Fibroblast of skin of left quadriceps (primary cell): ENCODE measurements at places on chromosomes 7 and 10.

- DNase-seq, result no peak
These were observed 20.1 kb downstream of the TMEM168 start for GRCh38 chr7:112770051-112770450.

DNA sequence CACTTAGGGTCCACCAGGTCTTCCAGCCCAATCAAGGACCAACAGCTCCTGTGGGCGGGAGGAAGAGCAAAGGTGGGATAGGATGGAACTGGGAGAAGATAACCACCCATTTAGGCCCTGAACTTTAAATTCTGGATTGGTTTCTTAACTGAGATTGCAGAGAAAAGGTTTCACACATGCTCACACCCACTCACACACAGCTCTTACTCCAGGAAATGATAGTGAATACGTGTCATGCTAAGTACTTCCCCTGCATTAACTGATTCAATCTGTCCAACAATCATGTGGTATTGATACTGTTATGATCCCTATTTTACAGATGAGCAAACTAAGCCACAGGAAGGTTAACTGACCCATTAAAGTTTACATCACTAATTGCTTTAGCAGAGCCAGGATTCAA lies 4.6 kb upstream of the CYP3A4 start:
- DNase-seq, result no peak

DNA sequence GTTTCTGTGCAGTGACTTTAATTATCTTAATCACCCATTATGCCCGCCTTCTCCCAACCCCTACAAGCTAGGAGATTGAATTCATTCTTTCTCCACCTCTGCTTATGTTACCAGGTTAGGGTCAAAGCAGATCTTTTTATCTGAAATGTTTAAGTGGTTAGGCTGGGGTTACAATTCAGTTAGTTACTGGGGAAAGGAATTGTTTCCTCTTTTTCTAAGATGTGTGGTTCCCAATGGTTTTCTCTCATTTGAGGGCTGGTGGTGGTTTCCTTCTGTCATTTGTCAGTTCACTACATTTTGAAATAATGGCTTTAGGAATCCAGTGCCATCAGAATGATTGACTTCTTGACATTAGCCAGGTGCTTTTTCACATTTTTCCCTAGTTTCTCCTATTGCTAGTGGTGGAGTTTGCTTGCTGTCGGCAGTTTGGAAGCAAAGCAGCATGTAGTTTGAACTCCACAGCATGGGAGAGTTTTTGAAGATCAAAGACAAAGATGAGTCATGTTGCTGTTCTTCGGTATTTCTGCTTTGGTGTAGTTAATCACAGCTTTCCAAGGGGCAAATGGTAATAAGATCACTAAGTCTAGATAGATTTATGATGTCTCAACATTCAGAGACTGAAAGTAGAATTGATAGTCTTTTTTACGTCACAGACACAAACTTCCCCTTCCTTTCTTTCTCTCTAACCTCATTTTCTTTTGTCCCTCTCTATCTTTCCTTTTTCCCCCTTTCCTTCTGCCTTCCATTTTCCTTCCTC lies 168.2 kb downstream of the SND1 start:
- DNase-seq, result no peak

DNA sequence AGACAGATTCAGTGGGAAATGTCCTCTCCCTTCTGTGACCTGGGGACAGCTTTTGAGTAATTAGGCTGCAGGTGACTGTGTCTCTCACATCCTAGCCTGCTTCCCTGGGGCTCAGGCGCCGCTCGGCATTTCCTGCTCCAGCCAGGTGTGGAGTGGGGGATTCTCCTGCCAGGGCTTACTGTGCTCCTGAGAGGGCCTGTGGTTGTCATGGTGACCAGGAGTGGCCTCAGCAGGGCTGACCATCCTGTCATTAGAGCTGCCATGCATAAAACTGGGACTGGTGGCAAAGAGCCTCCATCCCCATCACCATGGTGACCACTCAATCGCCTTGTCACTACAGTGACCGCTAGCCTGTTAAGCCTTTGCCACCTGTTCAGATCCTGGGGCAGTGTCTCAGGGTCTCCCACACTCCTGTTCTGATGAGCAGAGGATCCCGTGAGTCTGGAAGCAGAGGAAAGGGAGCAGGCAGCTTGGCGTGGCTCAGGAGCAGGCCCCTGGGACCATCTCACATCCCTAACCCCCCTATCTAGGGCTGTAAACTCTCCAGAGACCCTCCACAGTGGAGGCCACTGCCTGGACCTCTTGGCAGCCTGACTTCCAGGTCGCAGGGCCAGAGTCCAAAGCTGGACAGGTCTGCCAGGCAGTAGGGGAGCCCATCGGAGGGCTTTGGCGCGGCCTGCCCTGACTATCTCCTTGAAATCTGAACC lies at the start of gene GCK:
Gene GCK, minus strand, starts transcription at position 154 of the 707 bp plus-strand sequence. CDS start 486 bp downstream, outside the sequence.
- DNase-seq, result no peak

GRCh38 chr10:6171881-6172695 lies 30.6 kb upstream of the PFKFB3 start:
- peak; percentile 89 for DNase-seq

DNA sequence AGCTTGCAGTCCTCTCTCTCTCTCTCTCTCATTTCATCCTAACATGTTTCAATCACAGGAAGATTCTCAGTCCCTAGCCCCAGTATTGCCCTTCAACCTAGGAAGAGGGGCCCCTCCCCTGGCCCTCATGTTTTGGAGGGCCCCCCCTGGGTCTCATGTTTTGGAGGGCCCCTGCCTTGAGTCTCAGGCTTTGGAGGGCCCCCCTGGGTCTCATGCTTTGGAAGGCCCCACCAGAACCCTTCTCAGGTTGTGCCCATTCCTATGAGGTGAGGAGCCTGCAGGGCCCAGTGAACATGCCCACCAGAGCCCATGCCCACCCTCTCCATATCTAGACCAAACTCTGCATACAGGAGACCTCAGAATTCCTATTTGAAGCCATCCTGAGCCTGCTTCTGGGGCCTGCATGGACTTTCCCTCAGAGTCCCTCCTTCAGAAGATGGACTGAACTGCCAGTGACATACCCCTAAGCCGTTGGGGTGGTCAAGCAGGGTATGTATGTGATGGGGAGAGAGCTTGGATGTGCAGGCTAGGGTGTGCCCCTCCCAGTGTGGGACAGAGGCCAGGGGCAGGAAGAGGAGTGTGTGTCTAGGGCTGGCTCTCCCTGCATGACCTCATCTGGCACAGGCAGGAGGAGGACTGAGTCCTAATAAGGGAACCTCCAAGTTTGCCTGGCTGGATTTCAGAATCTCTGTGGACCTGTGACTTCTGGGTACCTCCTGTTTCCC lies 8.1 kb upstream of the VDAC2 start:
- DNase-seq, result peak; percentile 30

DNA sequence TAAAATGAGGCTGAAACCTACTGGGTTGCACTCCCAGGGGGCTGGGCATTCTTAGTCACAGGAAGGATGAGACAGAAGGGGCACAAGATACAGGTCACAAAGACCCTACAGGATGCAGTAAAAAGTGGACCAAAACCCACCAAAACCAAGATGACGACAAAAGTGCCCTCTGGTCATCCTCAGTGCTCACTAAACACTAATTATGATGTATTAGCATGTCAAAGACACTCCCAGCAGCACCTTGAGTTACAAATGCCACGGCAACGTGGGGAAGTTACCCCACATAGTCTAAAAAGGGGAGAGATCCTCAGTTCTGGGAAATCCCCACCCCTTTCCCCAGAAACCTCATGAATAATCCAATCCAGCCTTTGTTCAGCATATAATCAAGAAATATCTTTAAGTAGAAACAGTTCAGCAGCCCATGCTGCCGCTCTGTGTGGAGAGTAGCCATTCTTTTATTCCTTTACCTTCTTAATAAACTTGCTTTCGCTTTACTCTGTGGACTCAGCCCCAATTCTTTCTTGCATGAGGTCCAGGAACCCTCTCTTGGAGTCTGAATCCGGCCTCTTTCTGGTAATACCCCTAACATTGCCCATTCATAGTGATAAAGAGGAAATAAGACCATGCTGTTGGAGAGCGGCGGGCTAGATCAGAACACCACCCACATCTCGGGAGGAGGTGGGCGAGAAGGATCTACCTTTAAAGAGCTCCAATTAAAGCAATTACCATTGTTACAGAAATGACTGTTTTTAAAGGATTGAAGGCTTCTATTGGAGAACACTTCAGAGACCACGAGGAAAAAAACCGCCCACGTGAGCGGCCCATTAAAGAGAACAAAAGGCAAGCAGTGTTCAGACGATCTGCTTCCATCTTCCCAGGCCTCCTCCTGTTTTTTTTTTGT lies 170.9 kb downstream of the USP6NL start:
- DNase-seq, result no peak

DNA sequence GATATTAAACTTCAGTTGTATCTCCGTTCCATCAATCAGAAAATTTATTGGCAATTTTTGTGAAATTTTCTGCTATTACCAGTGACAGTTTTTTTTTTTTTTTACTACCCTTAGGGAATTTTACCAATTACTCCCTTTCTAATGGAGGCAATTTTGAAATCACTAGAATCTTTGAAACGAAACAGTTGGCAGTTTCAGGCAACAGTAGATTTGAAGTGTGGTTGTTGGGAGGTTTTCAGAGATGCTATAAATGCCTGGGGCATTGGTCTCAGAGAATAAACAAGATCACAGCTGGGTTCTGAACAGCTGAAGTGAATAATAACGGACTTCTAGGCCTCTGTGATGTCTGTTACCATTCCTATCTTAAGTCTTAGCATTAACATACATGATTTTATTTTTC lies 535.9 kb upstream of the POT1 start:
- no peak for DNase-seq

DNA sequence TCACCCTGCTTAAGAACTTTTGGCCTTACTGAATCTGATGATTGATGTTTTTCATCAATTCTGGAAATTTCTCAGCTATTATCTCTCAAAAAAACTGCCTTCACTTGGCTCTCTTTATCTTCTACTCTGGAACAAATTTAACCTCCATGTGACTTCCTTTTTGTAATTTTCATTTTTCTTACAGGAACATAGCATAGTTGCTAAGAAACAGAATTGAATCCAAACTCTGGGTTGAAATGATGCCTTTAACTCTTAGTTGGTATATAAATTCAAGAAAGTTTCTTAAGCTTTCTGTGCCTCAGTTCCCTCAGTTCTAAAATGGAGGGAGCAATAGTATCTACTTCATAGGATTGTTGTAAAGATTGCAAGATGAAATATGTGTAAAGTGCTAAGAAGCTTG lies 19.8 kb downstream of the GPR141 start:
- no peak for DNase-seq

GRCh38 chr10:33211106-33211878 lies 123.2 kb downstream of the NRP1 start:
- no peak for DNase-seq

DNA sequence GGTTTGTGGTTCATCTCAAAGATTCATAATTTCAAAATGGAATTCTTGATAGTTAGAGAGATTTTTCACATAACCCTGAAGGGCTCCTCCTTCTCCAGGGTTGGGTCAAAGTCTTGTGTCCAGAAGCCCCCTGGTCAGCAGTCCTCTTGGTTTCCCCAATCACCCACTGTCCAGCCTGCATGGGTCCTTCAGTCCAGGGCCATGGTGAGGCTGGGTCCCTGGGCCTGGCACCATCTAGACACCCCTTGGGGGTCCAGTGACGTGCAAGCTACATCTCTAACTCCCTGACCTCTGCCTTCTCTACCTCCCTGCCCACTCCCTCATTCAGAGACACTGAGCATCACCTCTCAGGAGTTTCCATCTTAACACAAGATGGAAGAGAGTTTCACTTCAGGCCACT lies 26.1 kb downstream of the ANXA8 start:
- DNase-seq, result no peak

DNA sequence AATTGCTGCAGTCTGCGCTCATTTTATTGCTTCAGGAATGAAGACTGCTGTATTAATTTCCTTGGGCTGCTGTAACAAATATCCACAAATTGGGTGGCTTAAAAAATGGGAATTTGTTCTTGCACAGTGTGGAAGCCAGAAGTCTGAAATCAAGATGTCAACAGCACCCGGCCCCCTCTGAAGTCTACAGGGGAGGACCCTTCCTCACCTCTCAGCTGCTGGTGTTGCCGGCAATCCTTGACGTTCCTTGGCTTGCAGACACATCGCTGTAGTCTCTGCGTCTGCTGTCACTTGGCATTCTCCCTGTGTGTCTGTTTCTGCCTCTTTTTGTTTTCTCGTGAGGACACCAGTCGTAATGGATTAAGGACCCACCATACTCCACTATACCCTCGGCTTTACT lies 166.2 kb downstream of the PTPN20 start:
- no peak for DNase-seq

GRCh38 chr10:133349577-133350011 lies 2.4 kb downstream of the PRAP1 start:
- DNase-seq, result no peak

DNA sequence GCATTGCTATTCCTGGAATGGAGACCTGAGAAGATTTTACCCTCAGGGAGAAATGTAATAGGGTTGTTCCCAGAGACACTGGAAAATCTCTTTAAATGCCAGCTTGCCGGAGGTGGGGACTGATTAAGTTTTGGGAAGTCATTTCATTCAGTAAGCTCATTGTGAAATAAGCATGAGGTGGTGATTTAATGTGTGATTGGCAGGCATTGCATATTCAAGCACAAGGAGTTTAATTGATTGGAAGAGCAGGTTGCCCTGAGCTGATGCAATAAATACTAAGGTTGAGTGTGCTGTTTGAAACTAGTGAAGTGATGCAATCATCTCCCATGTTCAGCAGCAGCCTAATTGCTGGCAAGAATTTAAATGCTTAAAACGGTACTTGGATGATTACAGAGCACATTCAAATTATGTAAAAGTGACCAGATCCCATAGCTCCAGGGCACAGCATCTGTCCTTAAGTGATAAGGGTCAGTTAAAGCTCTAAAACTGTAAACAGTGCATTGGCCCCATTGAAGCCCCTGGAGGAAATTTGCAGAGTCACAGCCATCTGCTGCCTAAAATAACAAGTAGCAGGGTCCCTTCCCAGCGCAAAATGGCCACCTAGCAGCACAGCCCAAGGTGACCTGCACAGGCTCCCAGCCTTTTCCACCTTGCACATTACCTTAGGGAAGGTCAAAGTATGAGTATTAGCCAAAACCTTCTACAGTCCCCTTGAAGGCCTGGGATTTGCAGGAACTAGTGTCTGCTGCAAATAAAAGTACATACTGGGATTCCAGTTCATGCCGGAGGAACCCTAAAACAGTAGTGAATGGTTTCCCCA lies 92.1 kb downstream of the CCDC71L start:
- peak; percentile 83 for DNase-seq

GRCh38 chr10:50874723-50875122 lies 10.7 kb downstream of the A1CF start:
- no peak for DNase-seq
